Keratinocyte (primary cell): ENCODE measurements at places on chromosomes 4 and X.

DNA sequence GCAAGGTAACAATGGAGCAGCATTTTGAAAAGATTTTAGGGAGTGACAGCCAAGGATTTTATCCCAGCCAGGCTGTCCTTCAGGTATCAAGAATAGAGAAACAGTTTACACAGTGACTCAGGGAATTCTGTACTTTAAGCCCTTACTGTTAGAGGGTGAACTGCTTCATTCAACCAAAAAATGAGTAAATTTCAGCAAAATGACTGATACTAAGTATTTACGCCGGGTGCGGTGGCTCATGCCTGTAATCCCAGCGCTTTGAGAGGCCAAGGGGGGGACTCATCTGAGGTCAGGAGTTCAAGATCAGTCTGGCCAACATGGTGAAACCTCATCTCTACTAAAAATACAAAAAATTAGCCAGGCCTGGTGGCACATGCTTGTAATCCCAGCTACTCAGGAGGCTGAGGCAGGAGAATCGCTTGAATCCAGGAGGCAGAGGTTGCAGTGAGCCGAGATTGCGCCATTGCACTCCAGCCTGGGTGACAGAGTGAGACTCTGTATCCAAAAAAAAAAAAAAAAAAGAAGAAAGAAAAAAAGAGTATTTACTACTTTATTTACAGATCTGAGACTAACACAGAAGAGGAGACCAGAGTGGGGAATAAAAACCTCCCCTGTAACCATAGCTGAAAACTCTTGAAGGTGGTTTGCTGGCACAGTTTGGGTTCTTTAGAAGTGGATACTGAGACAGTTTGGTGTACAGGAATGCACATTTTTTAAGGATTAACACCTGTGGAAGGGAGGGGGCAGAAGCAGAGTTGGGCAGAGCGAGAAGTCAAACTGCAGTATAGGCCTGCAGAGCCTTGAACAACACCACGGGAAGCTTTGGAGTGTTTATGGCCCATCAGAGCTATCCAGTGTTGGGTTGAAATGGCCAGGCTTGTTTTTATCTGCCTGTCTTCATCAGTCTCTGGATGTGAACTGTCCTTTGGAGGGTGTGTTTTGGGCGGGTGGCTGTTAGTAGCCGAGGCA, 40.5 kb downstream of the TMEM131L start:
- no peak for DNase-seq

GRCh38 chr4:118997601-118998000, 108.9 kb downstream of the SYNPO2 start:
- DNase-seq = no peak

GRCh38 chrX:129726307-129727111, 12.3 kb upstream of the XPNPEP2 start:
- DNase-seq = peak; percentile 17

DNA sequence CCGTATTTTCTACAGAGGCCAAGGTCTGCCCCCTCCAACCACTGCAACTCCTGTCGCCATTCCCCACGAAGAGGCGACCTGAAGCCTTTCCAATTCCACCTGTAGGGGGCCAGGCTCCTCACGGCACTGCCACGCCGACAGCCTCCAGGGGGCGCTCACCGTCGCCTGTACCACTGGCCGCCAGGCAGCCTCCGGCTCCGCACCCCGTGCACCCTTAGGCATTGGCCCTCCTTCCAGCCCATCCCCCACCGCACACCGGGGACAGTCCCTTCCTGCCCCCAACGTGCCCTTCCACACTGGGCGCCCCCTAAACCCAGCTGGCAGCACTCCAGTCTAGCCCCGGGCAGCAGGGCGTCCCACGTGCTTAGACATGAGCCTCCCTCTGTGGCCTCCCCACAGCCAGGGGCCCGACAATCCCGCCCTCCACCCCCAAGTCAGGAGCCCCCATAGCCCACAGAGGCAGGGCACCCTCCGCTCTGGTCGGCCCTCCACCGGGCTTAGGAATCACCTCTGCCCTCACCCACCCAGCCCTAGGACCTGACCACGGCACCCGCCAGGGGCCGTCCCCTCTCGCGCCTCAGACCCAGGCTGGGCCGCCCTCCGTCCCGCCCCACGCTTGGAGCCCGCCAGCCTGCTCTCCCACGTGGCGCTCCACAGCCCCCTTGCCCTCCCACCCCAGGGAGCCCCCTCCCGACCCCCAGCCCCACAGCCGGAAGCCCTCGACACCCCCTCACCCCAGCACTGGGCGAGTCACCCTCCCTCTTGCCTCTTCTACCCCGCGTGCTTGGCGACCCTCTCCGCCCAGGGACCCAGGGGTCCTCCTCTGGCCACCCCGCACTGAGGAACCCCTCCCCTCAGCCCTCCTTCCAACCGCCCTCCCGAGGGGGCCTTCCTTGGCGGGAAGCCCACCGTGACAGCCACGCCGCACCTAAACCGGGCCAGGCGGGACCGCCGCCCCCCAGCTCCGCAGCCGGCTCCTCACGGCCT, 711 bp downstream of the PNMA6E start:
- no peak for DNase-seq
